Activated T-helper 1 cell treated with Interleukin-2 at 50 U/mL for 16 hours (primary cell): ENCODE measurements at places on chromosomes 1 and 21.

DNA sequence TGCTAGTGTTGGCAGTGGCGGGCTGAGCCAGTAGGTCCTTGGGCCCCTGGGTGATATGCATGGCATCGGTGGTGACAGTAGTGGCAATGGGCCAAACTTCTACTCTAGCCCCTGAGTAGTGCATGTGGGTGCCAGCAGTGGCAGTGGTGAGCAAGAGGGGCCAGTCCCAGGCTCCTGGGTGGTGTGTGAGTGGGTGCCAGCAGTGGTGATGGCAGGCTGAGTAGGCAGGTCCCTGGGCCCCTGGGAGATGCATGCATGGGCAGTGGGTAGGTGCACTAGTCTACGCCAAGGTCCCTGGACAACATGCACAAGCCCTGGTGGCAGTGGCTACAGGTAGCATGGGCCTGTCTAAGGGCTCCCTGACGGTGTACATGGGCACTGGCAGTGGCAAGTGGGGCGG is 24.6 kb upstream of the TTC22 start:
- no peak for DNase-seq

GRCh38 chr1:39103328-39104157 is 77.4 kb downstream of the NDUFS5 start:
- no peak for DNase-seq

DNA sequence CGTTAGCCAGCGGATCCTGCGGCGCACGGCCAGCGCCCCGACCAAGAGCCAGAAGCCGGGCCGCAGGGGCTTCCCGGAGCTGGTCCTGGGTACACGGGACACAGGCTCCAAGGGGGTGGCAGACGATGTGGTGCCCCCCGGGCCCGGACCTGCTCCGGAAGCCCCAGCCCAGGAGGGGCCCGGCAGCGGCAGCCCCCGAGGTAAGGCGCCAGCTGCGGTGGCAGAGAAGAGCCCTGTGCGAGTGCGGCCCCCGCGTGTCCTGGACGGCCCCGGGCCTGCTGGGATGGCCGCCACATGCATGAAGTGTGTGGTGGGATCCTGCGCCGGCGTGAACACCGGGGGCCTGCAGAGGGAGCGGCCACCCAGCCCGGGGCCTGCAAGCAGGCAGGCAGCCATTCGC is 24.2 kb downstream of the PANK4 start:
- DNase-seq: no peak

GRCh38 chr1:147451628-147452027 is 89.7 kb upstream of the BCL9 start:
- DNase-seq: no peak

- DNase-seq: no peak
Observed at GRCh38 chr1:162706606-162707005, 74.3 kb downstream of the DDR2 start.

- DNase-seq: no peak
Observed at GRCh38 chr1:245825128-245825901, 670.5 kb downstream of the KIF26B start.

- DNase-seq: no peak
Observed at GRCh38 chr1:111976332-111976731, 13.1 kb downstream of the KCND3 start.

DNA sequence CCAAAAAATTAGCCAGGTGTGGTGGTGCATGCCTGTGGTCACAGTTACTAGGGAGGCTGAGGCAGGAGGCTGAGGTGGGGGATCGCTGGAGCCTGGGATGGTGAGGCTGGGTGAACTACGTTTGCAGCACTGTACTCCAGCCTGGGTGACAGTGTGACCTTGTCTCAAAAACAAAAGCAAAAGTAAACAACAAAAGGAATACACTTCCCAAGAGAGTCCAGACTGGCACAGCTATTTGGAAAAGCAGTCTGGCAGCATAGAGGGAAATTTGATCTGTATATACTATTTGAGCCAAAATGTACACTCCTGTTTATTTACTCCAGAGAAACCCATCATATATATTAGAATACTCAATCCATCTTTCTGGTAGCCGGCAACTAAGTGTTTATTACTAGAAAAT is 107.0 kb upstream of the HMCN1 start:
- no peak for DNase-seq

DNA sequence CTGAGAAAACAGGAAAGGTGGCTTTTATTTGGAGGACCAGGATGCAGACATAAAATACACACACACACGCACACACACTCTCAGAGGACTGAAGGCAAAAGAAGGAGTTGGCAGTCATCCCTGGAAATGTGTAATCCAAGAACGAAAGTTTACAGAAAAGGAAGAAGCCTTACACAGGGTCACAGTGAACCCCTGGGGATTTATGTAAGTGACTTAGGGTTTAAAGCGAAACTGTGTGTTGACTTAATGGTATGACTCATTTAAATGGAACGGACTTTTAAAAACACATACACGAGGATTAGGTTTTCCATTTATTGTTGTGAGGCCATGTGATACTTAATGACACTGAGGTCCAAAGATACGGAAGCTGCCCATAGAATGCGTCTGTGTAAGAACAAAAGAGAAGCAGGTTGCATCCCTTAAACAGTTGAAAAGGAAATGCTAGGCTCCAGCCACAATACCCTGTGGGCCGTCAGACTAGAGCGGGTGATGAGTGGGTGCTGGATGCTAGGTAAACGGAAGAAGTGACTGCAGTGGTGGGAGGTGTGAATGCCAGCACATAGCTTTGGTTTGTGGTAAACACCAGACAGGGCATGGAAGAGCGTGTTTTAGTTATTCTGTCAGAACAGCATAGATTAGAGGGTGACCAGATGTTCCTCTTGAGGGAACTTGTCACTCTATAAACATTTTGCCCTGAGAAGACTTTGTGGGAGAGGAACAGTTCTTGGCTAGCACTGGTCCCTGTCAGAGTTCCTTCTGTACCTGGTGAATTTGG is 21.6 kb upstream of the BCL10 start:
- DNase-seq: peak; percentile 35

GRCh38 chr1:62901650-62902049 is 117.7 kb downstream of the ATG4C start:
- no peak for DNase-seq

DNA sequence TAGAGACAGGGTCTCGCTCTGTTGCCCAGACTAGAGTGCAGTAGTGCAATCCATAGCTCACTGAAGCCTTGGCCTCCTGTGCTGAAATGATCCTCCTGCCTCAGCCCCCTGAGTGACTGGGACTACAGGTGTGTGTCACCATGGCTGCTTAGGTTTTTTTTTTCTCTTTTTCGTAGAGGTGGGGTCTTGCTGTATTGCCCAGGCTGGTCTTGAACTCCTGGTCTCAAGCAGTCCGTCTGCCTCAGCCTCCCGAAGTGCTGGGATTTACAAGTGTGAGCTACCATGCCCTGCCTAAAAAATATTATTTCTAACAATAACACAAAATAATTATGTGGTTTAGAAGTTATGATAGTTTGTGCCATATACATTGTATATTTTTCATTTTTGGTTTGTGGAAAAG is 9.9 kb downstream of the CAMTA1 start:
- no peak for DNase-seq

DNA sequence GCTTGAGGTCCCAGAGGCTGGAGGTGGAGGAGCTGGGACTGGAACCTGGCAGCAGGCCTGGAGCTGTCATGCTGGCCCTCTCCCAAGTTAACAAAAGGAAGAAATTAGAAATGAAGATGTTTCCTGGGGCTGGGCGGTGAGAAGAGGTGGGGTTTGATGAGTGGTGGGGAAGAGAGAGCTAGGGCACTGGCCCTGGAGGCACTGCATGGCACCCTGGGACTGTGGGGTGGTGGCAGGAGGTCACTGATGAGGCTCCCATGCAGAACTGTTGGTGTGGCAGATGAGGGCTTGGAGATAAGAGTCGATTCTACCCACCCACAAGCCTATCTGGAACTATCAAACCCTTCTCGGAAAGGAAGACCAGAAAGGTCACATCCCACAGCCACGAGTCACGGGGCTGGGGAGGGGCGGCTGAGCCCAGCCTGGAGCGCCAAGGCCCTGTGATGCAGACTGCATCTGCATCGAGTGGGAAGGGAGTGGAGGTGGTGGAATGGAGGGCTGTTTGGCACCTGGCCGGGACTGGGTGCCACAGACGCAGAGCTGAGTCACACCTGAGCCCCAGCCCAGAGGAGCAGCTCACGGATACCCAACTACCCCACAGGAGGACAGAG is 29.4 kb downstream of the MRPL37 start:
- no peak for DNase-seq

DNA sequence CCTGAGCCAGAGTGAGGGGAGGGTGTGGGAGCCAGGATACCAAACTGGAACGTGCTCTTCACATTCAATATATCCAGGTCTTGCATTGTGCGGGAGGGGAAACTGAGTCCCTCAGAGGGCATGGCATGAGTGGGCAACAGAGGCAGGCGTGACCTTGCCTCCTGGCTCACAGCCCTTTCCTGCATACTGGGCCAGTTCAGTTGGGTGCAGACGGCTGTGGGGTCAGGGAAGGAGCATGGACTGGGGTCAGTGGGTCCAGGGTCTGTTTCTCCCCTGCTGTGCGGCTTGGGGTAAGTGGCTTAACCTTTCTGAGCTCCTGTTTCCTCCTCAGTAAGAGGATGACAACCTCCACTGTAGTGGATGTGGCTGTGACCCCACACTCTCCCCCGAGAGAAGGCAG is 16.6 kb downstream of the SERINC2 start:
- DNase-seq: no peak

GRCh38 chr1:232209357-232209756 is 420.6 kb downstream of the SIPA1L2 start:
- no peak for DNase-seq

DNA sequence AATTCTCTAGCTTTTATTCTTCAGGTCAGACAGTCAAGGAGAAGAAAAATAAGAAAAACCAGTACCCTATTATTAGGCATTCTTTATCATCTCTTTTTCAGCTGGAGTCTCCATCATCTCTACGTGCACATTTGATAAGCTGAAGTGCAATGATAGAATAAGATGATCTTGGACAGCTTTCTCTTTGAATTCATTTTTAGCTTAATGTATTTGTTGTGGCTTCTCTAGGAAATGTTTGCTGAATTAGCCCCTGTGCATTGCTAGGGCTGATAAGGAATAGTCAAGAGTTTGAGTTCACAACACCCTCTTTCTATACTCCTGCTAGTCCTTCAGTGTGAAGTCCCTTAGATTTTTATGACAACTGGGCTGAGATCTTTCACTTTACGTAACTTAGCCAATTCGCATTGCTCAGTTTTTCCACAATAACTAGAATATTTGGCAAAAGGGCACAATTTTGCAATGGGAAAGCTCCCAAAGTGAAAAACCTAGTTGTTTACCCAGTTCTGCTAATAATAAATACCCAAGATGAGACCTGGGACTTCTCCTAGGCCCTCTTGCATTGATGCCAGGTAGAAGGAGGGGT is 7.0 kb upstream of the KCNJ15 start:
- no peak for DNase-seq

- no peak for DNase-seq
Observed at GRCh38 chr1:66919828-66920227, 4.8 kb downstream of the DNAI4 start.

GRCh38 chr1:100360790-100361510 is 8.6 kb downstream of the CDC14A start:
- no peak for DNase-seq

DNA sequence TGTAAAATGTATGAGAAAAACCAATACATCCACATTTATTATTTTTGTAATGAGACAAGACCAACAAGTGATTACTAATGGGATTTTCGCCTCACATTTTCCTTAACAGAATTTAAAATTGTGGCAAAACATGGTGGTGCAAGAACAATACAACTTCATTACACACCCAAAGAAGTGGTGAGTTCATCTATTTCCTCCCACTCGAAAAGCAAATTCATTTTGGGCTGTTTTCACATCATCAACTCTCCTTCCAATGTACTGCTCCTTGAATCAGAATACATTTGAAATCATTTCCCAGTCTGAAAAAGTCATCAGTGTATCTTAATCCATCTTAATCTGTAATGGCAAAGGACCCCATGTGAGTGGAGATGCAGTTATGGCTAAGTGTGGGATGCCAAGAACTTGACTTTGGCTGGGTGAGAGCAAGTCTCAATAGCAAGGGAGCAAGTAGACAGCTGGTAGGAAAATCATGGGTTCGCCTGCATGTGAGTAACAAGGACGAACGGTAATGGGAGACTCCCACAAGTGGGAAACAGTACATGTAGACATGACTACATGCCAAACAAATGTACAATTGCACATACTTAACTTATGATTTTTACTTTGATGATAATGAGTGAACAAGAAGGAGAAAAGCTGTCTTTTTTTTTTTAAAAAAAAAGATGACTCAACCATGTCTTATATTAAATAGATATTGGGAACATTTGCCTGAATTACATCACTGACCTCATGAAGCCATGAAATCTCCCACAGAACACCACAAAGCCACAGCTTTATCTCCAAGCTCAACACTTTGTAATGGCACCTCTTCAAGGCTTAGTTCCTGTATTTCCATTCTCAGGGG is 46.0 kb downstream of the RUNX1 start:
- DNase-seq: no peak

DNA sequence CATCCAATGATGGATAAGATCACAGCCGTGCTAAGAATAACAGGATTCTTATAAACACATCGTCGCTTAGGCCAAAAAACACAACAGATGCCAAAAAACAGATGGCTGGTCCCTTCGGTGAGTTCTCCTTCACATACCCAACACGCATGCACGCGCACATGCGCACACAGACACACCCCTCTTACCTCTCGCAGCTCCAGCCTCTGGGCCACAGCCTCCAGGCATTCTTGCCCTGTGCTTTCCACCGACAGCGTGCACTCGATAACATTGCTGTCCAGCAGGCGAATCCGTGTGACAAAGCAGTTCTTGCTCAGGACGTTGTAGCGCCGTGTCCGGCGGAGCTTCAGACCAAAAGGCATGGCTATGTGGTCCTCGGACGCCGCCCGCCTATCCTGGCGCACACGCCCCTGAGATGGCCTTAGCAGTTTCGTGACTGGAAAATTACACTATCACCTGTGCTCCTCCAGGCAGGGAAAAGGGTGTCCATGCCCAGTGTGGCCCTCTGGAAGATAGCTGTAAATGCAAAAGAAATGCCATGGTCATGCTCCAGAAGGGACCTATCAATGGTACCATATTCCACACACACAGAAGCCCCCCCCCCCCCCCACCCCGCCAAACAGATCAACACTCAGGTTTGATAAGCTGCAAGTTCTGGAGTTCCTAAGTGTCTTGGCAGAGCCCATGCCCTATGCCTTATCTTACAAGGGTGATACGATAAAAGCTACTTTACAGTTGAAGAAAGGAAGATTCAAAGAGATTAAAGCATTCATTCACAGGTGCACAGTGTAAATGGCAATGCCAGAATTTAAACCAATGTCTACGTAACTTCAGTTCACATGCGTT is 86.7 kb downstream of the PTPN14 start:
- no peak for DNase-seq
